ENCODE measurements at places on chromosomes 16 and 17.

- peak; percentile 42 for DNase-seq
These were observed 93.1 kb downstream of the RTN4RL1 start for GRCh38 chr17:1931844-1932579.

GRCh38 chr17:32335687-32336086 lies 6.3 kb downstream of the C17orf75 start:
- no peak for DNase-seq

- DNase-seq = no peak
These were observed at the start of gene NHLRC4 for GRCh38 chr16:566475-567372. Gene NHLRC4, plus strand, starts transcription at chr16:567005. Its CDS starts 1,043 bp downstream, at chr16:568048.

- no peak for DNase-seq
These were observed 29.3 kb upstream of the CNEP1R1 start for GRCh38 chr16:49995720-49996119.

- no peak for DNase-seq
These were observed 18.7 kb downstream of the USP36 start for GRCh38 chr17:78821961-78822360.

Data from anterior cingulate cortex (tissue), 58 donors.